ENCODE measurements at places on chromosomes 6 and 20.

- no peak for DNase-seq
These were observed 41.3 kb upstream of the ZMYND8 start for GRCh38 chr20:47397652-47398301.

DNA sequence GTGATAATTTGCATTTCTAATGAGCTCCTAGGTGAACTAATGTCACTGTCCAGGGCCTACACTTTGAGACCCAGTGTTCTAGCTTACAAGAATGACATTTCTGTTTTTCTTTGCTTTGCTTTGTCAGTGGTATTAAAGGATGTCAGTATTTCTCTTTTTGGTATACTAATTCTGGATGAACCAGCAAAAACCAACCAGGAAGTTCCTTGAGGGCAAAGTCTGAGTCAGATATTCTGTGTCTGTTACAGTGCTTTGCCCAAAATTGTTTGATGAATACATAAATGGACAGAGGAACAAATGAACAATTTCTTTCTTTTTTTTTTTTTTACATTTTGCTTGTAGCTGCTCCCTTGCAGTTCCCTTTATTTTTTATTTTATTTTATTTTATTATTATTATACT lies 15.4 kb downstream of the COQ3 start:
- DNase-seq, result no peak

DNA sequence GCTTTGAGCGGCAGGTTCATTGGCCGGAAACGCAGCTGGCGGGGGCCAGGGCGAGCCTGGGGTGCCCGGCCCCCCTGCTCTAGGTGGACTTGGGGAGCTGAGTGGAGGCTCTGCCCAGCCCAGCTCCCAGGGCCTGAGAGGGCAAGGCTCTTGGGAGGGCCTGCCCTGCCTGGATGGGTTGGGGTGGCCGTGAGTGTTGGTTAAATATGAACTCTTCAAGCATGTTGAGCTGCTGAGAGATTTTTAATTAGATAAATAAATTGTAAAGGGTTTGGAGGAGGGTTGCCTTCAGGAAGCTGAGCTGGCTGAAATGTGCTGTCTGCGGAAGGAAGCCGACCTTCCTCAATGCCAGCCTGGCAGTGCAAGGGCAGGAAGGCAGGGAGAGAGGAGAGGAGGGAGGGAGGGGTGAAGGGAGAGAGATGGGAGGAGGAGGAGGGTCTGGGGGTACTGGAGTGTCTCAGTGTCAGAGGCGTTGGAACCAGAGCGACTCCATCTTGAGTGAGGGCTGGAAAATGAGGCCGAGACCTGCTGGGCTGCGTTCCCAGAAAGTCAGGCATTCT lies 39.4 kb upstream of the PMEPA1 start:
- DNase-seq, result no peak

GRCh38 chr20:35975576-35976373 lies 7.4 kb downstream of the CNBD2 start:
- DNase-seq, result no peak

- DNase-seq, result peak; percentile 99
These were observed 41.0 kb downstream of the CYP24A1 start for GRCh38 chr20:54132612-54133433.

- peak; percentile 78 for DNase-seq
These were observed 14.3 kb upstream of the PTCRA start for GRCh38 chr6:42901538-42901957.

DNA sequence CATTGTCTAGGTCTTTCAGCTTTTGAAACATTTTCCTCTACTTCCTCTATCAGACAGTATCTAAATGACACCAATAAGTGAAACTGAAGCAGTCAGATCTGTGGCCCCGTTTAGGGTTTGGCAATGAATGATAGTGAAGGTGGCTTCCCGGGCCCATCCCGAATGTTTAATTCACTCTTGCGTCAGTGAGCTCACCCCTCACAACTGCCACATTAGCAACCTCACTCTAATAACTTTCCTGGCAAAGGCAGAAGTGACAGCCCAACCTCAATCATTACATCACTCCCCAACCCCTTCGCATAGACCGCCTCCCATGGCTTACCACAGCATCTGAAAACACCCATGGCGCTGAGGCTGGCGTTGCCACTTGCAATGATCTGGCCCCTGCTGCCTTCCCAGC lies 92.4 kb upstream of the CD83 start:
- DNase-seq, result no peak

- DNase-seq, result peak; percentile 6
These were observed 191.9 kb upstream of the SLC35B3 start for GRCh38 chr6:8627085-8627861.

- DNase-seq, result peak; percentile 87
These were observed 81.2 kb downstream of the ASXL1 start for GRCh38 chr20:32439132-32439829.

- peak; percentile 38 for DNase-seq
These were observed 16.0 kb downstream of the RPS12 start for GRCh38 chr6:132830334-132830751.

DNA sequence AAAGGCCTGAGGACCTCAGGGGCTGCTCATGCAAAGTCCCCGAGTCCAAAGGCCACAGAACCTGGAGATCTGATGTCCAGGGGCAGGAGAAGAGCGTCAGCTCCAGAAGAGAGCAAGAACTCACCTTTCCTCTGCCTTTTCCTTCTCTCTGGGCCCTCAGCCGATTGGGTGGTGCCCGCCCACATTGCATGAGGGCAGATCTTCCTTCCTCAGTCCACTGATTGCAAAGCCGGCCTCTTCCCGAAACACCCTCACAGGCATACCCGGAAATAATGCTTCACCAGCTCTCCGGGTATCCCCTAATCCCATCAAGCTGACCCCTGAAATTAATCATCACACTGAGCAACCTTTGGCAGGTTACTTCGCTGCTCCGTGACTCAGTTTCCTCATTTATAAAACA lies 33.4 kb downstream of the SPDEF start:
- no peak for DNase-seq

GRCh38 chr6:65938000-65938399 lies 231.0 kb upstream of the EYS start:
- DNase-seq, result peak; percentile 41

DNA sequence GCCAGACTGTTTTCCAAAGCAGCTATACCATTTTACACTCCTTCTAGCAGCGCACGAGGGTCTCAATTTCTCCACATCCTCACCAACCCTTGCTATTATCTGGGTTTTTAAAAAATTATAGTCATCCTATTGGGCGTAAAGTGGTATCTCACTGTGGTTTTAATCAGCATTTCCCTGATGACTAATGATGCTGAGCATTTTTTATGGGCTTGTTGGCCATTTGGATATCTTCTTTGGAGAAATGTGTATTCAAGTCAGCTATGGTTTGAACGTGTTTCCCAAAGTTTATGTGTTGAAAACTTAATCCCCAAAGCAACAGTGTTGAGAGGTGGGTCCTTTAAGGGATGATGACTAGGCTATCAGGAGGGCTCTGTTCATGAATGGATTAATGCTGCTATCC lies 6.7 kb downstream of the MCUR1 start:
- peak; percentile 58 for DNase-seq

DNA sequence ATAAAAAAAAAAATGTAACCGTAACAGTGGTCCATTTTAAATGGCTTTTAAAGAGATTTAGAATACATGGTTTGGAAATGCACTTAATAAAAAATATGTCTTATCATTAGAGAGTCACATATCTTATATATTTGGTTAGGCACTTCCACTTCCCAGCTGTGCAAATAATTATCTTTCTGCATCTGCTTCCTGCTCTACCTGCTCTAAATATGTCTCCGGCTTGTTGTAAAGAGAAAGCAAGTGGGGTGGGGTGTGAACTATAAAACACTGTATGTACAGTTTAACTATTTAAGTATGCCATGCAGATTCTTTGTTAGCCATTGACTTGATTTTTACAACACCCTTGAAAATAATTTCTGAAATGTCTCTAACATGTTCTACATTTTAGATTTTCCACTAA lies 106.3 kb downstream of the NKAIN2 start:
- no peak for DNase-seq

- peak; percentile 93 for DNase-seq
These were observed 1196.7 kb upstream of the CITED2 start for GRCh38 chr6:140571145-140571544.

- no peak for DNase-seq
These were observed 83.9 kb upstream of the GPR6 start for GRCh38 chr6:109894181-109894580.

- peak; percentile 84 for DNase-seq
These were observed 946 bp downstream of the BEND3 start for GRCh38 chr6:107114213-107114925.

GRCh38 chr6:48917233-48917632 lies 545.8 kb downstream of the MMUT start:
- DNase-seq, result no peak

DNA sequence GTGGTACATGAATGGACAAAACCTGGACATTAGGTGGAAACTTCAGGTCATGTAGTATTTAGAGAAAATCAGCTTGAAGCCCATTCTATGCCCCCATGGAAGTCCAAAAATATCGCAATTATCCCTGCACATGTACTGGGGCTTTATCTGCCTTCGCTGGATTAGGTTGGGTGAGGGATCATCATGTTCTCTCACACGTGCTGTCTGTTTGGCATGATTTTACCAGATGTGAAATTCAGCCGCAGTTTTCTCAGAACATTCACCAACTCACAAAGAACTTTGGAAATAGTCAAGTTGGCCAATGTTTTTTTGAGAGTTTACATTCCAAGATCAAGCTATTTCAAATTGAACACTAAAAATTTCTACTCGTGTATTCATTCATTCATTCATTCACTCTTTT lies 459.8 kb upstream of the CITED2 start:
- no peak for DNase-seq

- peak; percentile 50 for DNase-seq
These were observed 77.3 kb downstream of the CHD6 start for GRCh38 chr20:41540918-41541317.

DNA sequence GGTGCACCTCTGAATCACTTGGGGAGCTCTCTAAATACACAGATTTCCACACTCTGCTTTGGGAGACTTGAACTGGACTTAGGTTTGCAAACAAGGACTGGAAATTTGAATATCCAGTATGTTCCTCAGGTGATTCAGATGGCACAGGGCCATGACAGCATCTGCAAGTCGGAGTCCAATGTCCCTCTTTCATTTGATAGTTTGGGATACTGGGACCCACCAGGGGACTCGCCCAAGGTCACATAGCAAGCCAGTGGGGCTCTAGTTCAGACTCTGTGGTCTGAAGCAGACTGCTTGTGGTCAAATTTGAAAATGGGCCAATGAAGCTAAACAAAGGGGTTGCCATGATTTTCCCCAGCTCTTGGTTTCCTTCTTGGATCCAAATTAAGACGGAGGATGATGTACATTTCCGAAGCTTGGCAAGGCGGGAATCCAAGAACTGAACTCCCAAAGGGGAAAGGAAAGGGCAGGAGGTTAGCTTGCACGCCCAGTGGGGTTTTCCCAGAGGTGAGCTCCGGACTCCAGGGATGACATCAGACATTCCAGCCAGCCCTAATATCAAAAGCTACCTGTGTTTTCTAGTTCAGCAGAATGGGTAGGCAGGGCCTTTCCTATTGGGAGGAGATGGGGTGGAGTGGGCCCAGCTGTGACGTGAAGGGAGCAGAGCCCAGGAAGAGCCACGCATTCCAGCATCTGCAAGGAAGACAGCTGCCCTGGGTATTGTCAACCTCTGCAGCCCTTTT lies 3.4 kb upstream of the SYS1 start:
- peak; percentile 60 for DNase-seq

DNA sequence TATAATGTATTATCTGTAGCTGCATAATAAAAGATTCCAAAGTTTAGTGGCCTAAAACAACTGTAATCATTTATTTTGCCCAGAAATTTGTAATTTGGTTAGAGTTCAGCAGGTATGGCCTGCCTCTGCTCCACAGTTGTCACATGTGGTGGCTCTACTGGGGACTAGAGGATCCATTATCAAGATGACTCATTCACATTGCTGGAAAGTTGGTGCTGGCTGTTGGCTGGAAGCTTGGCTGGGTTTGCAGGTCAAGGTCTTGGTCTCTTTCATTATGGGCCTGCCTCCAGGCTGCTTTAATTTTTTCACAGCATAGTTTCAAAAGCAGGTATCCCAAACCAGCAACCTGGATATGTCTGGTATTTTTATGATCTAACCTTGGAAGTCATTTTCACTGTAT lies 17.6 kb downstream of the TRDN start:
- no peak for DNase-seq

DNA sequence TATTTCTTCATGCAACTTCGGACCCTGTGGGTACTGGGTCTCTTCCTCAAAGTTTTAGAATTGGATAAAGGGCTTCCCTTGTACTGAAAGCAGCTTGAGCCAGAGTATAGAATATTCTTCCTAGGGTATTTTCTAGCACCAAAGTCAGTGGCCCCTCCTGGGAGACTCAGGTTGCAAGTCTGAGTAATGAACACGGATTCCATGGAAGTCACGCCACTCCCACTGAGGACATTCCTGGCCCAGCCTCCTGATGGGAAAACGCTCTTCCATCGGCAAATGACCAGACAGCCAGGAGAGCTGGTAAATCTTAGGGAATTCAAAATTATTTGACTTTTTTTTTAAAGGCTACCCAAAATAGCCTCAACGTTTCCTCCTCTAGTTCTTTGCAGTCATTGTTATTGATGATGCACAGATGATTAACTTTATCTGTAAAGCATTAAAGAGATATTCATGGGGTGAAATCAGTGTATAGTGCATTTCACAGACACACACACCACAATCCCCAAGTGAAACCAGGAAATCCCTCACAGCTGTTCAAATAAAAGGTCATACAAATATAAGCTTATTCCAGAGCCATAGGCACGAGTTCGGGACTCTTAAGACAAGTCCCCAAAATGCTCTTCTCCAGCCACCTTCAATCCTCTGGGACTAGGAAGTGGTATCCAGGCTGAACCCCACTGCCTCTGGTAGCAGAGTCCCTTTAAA lies 248.8 kb downstream of the SOD2 start:
- peak; percentile 33 for DNase-seq

- peak; percentile 60 for DNase-seq
These were observed 288.3 kb upstream of the ZNF337 start for GRCh38 chr20:25984933-25985332.

DNA sequence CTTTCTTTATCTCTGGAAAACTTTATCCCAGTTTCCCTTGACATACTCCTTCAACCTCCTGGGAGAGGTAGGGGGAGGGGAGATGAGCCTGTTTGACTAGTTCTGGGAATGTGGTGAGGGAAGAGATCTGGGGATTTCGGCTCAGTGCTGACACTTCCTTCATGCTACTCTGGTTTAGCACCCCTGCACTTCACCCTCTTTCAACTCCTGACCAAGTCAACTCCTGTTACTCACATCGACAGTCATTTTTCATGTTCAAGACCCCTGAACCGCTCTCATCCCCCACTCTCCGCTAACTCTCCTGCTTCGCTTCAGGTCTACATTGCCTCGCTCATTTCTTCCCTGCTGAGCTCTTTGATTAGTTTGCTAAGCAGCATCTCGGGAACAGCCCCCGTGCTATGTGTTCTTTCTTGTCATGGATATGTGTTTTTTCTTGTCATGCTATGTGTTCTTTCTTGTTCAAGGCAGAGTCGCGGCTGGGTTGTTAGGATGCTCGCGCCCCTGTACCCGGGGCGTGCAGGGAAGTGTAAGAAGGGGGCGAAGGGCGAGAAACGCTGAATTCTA lies 16.6 kb upstream of the TRIM27 start:
- DNase-seq, result peak; percentile 47

DNA sequence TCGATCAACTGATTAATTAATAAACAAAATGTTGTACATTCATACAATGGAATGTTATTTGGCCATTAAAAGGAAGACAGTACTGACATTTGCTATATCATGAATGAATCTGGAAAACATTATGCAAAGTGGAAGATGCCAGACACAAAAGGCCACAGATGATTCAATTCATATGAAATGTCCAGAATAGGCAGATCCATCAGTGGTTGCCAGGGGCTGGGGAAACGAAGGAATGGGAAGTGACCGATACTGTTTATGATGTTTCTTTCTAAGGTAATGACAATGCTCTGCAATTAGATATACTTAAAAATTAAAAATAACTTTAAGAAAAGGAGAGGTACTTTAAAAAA lies 37.2 kb downstream of the ELOVL5 start:
- DNase-seq, result peak; percentile 64

GRCh38 chr20:20593447-20594170 lies 118.8 kb downstream of the RALGAPA2 start:
- peak; percentile 45 for DNase-seq
